ENCODE measurements at places on chromosomes 3 and 15.

GRCh38 chr3:124935264-124935663, 713 bp upstream of the MUC13 start:
- DNase-seq, result no peak

DNA sequence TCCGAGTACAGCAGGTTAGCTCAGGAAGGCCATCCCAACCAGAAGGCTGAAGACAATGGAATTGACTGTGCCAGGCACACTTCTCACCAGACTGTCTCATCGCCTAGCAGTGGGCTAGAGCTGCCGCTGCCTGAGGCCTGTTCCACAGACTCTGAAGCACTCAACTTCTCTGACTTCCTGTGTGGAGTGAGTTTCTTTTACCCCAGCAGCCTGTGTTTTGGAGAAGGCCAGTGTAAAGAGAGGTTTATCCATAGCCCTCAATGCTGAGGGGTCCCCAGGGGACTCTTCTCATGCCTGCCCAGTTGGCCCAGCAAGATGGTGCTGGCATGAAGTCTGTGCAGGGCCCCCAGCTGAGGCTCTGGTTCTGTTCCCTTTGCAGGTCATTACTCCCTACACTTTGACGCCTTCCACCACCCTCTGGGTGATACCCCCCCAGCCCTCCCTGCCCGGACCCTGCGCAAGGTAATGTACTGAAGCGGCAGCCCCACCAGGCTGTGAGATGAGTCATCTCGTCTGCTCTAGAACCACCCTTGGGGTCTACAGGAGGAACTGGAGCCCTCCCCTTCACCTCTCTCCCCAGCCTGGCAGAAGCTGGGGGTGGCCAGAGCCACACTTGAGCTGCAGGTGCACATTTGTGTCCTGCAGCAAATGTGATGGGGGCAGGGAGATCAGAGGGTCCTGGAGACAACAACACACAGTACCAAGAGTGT, 5.2 kb upstream of the MANF start:
- no peak for DNase-seq

DNA sequence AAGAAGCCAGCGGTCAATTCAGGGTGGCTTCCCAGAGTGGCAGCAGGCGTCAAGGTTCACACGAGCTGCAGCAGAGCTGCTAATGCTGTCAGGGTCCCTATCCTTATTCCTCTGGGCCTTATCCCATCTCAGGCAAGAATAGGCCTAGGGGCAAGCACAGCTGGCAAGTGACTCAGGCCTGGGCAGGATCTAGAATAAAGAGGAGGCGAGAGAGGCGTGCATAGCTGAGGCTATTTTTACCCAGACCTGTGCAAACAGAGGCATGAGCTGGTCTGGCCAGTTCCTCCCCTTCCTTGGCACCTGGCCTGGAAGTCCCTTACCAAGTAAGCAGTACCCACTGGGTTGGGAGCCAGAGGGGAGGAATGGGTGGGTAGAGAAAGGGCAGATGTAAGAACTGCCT, 12.2 kb upstream of the VIPR1 start:
- no peak for DNase-seq

- no peak for DNase-seq
These were observed 8.9 kb downstream of the PHLDB2 start for GRCh38 chr3:111867889-111868426.

DNA sequence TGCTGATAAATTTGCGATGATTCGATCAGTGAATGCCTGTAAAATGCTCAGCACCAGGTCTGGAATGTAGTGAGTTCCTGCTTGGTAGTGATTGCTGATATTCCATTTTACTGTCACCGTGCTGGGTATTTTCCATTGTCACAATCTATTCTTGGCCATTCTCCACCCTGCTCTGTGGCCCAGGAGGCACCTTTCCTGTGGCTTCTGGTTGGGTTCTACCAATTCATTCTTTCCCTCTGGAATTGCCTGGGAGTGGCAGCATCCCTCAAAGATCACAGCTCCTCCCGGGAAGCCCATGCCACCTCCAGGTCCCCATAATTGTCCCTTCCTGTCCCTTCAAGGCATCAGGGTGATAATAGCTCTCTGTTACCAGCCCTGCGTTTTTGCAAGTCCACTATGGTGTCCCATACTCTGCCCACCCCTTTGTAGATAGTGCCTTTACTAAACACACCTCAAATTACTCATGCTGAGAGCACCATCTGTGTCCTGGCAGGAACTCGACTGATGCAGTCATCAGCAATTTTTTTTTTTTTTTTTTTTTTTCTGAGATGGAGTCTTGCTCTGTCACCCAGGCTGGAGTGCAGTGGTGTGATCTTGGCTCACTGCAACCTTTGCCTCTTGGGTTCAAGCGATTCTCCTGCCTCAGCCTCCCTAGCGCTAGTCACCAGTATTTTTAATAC, 177.8 kb upstream of the PROK2 start:
- DNase-seq, result no peak

Measured in stimulated activated CD8-positive, alpha-beta memory T cell treated with anti-CD3 and anti-CD28 coated beads, Interleukin-4, amount 100 ng/mL, for 1 hour (primary cell).